CD4-positive, alpha-beta T cell treated with Interleukin-12 subunit alpha and Interleukin-12 subunit beta, for 1 hour (primary cell): ENCODE measurements at places on chromosomes 4 and X.

- DNase-seq: no peak
Measured at GRCh38 chr4:166941629-166942028, 292.7 kb downstream of the SPOCK3 start.

DNA sequence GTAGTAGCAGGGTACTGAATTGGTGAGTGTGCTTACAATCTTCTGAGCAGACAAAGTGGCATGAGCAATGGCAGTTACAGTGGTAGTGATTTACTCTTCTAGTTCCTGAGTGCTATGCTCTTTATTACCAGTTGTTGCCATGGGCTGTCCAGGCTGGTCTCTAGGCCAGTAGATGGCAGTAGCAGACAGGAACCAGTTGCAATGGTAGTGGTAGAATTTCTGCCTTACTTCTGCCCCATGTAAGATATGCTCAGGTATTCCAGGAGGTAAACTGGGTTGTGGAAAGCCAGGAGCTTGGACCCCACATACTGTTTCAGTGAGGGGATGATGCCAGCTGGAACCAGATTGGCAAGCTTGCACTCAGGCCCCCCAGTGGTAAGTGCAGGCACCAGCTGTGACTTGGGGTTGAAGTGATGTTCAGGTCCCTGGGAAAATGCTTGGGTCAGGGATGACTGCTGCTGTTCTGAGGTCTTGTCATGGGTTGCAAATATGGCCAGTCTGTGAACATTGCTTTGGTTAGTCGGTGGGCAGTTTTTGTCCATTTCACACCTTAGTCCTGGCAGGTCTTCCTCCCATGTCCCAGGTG is 63.0 kb upstream of the ZXDB start:
- DNase-seq: no peak

DNA sequence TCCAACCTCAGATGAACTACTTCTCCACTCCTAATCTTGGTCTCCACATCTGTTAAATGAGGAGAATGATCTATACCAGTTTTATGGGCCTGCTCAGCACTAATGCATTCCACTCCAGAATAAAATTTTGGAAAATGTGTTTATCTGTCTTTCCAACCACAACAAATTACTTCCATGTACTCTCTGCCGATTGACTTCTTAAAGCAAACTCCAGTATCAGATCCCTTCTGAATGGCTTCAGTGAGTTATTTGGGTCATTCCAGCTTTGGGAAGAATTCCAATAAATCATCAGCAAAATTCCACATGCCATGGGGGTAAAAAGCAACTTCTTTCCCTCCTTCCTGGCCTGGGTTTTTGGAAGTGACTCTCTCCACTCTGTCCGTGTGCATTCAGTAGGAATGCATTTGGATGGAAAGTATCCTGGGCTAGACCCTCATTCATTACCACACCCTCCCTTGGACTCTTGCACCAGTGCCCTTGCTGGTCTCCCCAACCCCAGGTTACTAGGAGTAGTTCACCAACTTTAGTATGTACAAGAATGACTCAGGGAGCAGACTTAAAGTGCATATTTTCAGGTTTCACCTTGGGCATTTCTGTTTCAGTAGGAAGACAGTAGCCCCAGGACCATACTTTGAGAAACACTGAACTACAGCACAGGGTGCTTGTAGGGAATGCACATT is 15.4 kb upstream of the ADH6 start:
- DNase-seq: no peak

GRCh38 chr4:2426069-2426397 is 7.3 kb downstream of the CFAP99 start:
- no peak for DNase-seq

- DNase-seq: no peak
Measured at GRCh38 chrX:133346026-133346425, 69.3 kb downstream of the GPC4 start.

GRCh38 chr4:4946416-4946815 is 72.8 kb downstream of the CYTL1 start:
- DNase-seq: no peak

DNA sequence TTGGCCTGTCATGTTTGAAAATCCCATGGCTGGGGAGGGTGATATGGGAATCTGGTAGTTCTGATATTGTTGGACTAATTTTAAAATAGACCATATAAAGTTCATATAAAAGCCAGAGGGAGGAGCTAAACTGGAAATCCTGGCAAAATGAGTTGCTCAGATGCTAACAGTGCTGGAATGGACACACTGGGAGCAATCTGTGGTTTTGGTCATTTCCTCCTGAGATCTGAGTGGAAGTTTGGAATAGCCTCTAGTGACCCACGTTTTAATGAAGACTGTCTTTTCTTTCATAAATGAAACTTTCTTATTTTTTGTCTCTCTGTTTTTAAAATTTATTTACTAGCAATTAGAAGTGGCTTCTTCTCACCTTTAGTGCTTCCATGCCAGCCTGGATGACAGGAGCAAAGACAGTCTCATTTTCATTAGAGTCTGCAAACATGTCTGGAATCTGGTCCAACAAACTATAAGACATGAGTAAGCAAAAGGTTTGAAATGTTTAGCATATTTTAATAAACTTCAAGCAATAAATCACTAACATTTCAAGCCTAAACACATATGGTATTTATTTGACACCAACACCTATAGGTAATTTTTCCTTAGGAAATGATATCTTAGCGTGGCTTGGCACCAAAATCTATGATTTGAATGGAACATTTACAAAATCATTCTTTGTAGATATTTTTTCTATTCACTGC is 66.6 kb downstream of the METTL14 start:
- DNase-seq: no peak

- DNase-seq: no peak
Measured at GRCh38 chr4:176043838-176044588, 21.6 kb upstream of the WDR17 start.

- no peak for DNase-seq
Measured at GRCh38 chr4:8433136-8433535, 7.4 kb downstream of the ACOX3 start.

- no peak for DNase-seq
Measured at GRCh38 chr4:38094419-38094818, 134.2 kb downstream of the PTTG2 start.
